ENCODE measurements at places on chromosomes 16 and 17.

DNA sequence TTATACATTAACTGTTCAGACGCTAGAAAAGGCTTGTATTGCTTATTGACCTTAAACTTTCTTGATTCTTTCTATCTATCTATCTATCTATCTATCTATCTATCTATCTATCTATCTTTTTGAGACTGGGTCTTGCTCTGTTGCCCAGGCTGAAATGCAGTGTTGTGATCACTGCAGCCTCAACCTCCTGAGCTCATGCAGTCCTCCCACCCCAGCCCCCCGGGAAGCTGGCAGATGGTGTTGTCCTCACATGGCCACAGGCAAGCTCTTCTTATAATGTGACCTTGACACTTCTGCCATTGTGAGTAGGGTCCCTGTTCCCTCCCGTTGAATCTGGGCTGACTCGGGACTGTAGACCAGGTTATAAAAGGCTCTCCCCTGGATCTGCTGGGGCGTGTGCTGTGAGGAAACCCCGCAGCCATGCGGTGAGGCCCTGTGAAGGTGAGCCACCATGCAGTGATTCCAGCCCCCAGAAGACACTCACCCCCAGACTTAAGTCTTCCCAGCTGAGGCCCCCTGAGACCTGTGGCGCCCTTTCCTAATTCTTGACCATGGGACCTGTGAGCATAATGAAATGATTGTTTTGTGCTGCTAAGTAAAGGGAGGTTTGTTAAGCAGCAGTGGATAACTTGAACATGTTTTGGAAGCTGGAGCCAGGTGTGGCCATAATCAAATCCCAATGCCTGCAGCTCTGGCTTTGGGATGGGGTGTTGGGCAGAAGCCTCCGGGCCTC lies 54.3 kb downstream of the RPTOR start:
- no peak for DNase-seq

DNA sequence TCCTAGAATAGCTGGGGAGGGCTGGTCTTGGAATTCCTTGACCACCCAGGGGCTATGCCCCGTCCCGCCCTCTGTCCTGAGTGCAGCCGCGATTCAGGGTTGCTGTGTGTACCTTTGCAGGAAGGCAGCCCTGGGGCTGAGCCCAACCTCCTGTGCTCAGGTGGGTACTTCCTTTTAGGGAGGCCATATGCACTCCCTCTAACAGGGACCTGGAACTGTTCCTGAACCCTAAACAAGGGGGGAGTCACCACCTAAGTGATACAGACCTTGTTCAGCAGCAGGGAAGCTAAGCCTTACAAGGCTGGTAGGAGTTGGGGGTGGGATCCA lies 24.6 kb downstream of the LLGL2 start:
- no peak for DNase-seq

GRCh38 chr17:55117164-55117563 lies 147.6 kb upstream of the HLF start:
- DNase-seq: no peak

DNA sequence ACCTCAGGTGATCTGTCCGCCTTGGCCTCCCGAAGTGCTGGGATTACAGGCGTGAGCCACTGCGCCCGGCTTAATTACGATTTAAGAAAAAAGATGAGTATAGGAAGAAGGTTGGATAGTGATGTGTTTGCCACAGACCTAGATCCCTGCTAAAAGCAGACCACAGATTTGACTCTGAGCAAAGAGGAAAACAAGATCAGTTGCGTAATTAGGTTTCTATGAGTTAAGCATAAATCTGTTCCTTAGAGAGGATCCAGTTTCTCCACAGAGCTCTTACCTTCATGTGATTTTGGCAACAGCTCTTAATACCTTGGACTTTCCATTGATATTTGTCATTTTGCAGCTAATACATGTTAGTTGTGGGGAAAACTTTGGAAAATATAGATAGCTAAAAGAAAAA lies 31.1 kb downstream of the CDH1 start:
- DNase-seq: no peak

GRCh38 chr16:10984509-10984908 lies 40.1 kb downstream of the CLEC16A start:
- DNase-seq: no peak

- no peak for DNase-seq
Observed at GRCh38 chr17:40157973-40158372, 17.6 kb downstream of the CASC3 start.

DNA sequence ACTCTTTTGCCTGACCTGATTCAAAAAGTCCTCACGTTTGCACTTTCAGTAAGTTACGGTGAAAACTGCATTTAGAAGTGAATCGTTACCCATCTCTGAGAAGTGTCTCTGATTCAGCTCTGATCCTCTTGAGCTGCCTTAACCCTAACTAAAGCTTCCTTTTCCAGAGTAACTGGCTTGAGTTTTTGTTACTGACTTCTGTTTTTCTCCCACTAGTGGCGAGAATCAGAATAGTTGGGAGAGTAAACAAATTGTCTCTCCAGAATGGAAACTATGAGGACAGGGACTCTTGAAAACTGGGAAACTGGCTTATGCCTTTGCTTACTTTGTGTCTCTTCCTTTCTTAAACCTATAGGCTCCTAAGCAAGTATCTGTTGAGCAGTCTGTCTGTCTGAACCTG lies 31.3 kb upstream of the KPNB1 start:
- DNase-seq: no peak

GRCh38 chr17:68511671-68512246 lies 471 bp upstream of the PRKAR1A start:
- DNase-seq: peak; percentile 45

Data from stimulated activated CD8-positive, alpha-beta memory T cell treated with anti-CD3 and anti-CD28 coated beads, Interleukin-7, amount 100 ng/mL, for 48 hours (primary cell).